ENCODE measurements at places on chromosomes 6 and 20. TPM values are rescaled to one million over a fixed set of nuclear protein-coding genes. Genes with fewer than 3 reads are reported as not detected.

GRCh38 chr20:63254606-63255384 lies 532 bp upstream of the NKAIN4 start:
- no peak for DNase-seq

GRCh38 chr6:33686981-33687975 lies 24.2 kb downstream of the UQCC2 start:
- no peak for DNase-seq

DNA sequence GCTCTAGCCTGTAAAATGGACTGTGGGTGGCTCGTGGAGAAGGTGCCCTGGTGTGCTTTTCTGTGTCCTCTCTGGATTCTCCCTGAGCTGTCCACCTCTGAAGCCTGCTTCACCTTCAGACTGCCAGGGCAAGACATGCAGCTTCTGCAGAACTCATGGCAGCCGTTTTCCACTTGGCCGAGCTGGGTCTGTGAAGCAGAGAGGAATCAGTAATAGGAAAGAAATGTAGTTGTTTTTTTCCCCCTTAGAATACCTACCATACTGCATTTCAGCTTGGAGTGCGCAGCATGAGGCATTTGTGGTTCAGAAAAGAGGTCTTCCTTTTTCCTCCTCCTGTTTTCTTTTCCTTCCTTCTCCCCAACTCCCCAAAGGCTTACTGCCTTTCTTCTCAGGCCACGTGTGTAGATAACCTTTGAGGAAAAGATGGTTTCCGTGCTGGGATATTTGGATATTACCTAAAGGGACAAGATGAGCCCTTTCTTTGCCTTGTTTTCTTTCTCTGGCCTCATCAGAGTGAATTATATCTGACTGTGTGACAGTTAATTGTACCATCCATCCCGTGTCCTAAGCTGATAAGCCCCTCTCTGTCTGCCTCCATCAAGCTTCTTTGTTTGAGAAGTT lies 39.4 kb downstream of the RREB1 start:
- no peak for DNase-seq

DNA sequence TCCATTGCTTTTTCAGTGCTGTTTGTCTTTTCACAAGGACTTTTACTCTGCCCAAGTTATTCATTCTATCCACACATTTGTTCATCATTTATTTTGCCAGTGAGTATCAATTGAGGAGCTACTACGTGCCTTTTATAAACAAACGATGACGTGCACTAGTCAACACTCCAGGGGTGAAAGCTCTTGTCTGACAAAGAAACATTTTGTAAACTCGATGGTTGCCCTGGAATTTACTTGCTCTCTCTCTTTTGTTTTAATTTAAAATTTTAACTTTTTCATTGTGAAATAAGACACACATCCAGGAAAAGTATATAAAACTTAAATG lies 8.3 kb upstream of the MRPS18A start:
- no peak for DNase-seq

- no peak for DNase-seq
These were observed 53.4 kb downstream of the MCHR2 start for GRCh38 chr6:99940582-99940981.

- DNase-seq, result no peak
These were observed 5.9 kb upstream of the CDK5RAP1 start for GRCh38 chr20:33407251-33407650.

DNA sequence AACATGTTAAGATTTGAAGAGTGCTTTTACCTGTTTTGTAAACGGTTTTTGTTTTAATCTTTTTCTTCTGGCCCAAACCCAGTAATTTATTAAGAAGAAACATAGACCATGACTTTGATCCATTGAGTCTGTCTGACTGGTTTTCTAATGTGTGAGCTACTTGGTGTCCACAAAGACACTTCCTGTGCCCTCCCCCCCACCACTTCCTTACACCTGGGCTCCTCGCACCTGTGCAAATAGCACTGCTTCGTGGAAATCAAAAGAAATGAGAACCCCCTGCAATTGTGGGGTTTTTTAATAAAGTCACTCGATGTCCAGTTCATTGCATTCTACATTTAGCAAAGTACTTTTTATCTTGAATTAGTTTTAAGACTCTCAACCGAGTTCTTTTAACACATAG lies 65.5 kb downstream of the SMOC2 start:
- no peak for DNase-seq

The KATNA1 gene
- total RNA-seq, result 16.4 TPM

The CST5 gene
- total RNA-seq, result not detected

The LPA gene
- total RNA-seq, result 2.5 TPM

All from ureter (tissue), 1 donor.